K562 (cell line): ENCODE measurements at places on chromosomes 2 and 18. TPM values are rescaled to one million over a fixed set of nuclear protein-coding genes. Genes with fewer than 3 reads are reported as not detected.

- H3K36me3 ChIP-seq, result no peaks in the 10 kb centered on the region
- no peak overlapping the region for H3K4me3 ChIP-seq
- H3K27ac ChIP-seq, result no peak overlapping the region
- no peak for DNase-seq
- peaks cover 6% of the 10 kb centered on the region; the same call in 2 of the 3 replicates for H3K27me3 ChIP-seq
Measured at GRCh38 chr2:45765728-45766254, 114.3 kb downstream of the PRKCE start.

GRCh38 chr2:239192975-239193374 is 207.8 kb downstream of the HDAC4 start:
- peaks cover 3% of the 10 kb centered on the region; the same call in 1 of the 2 replicates for H3K4me1 ChIP-seq
- H3K36me3 ChIP-seq, result peaks cover 9% of the 10 kb centered on the region; the same call in 1 of the 3 replicates
- no peak overlapping the region for H3K27ac ChIP-seq
- no peak overlapping the region for H3K4me3 ChIP-seq
- no peak for DNase-seq

GRCh38 chr2:7880566-7880965 is 801.3 kb upstream of the ID2 start:
- no peaks in the 10 kb centered on the region for H3K27me3 ChIP-seq
- H3K27ac ChIP-seq, result no peak overlapping the region
- no peaks in the 10 kb centered on the region for H3K36me3 ChIP-seq
- DNase-seq, result no peak
- H3K4me1 ChIP-seq, result no peaks in the 10 kb centered on the region
- no peak overlapping the region for H3K4me3 ChIP-seq

The CMPK2 gene
- 7.2 and 7.9 TPM in 2 replicates for total RNA-seq

The ARHGEF33 gene
- total RNA-seq, result 0.02 TPM in 1 of 2 replicates, not detected in the other
